H1 (cell line): ENCODE measurements at places on chromosomes 7 and 10. TPM values are rescaled to one million over a fixed set of nuclear protein-coding genes. Genes with fewer than 3 reads are reported as not detected.

DNA sequence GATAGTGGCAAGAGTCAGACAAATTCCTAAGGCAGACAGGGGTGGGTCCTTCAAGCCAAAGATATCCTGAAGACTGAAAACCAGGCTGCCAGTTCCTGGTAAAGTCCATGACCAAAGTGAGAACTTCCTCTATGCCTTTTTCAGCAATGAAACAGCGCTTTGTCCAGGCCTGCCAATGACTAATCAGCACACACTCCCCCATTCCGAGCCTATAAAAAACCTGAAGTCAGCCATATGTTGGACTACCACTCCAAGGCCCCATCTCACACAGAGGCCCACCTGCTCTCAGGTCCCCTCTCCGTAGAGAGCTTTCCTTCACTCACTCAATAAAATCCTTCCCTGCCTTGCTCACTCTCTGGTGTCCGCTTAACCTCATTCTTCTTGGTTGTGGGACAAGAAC is 402.2 kb downstream of the ANKRD7 start:
- no peak overlapping the region for H3K27ac ChIP-seq
- no peak for DNase-seq
- H3K4me1 ChIP-seq, result no peaks in the 10 kb centered on the region; the same call in 1 of the 2 replicates
- no peak overlapping the region for H3K4me3 ChIP-seq

DNA sequence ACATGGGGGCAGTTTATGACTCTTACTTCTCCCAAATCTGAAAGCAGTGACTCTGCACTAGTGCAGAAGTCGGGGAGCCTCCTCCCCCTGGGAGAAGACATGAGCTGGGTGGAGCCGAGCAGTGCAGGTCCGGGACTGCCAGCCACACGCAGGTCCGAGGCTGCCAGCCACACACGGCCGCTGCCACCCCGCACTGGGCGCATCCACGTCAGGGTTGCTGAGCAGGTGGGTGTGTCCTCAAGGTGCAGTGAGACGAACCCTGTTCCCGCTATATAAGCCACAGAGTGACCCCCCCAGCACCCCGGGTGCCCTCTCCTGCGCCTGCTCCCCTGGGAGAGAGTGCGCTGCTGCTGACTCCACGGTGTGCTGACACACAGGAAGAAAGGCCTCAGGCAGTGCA is 430.2 kb downstream of the PTPRN2 start:
- no peak overlapping the region for H3K27ac ChIP-seq
- no peaks in the 10 kb centered on the region for H3K4me1 ChIP-seq
- no peaks in the 10 kb centered on the region for H3K27me3 ChIP-seq

- no peaks in the 10 kb centered on the region for H3K27me3 ChIP-seq
- no peak for DNase-seq
- H3K36me3 ChIP-seq, result no peaks in the 10 kb centered on the region
Measured at GRCh38 chr7:45973725-45974532, 52.9 kb upstream of the IGFBP3 start.

GRCh38 chr7:105256761-105257231 is 131.9 kb downstream of the SRPK2 start:
- DNase-seq, result no peak
- no peaks in the 10 kb centered on the region for H3K36me3 ChIP-seq
- no peak overlapping the region for H3K27ac ChIP-seq
- peaks cover 2% of the 10 kb centered on the region for H3K4me1 ChIP-seq

The NCF1 gene
- total RNA-seq, result 0.47 TPM in 1 of 2 replicates, not detected in the other

The CYP26A1 gene
- total RNA-seq, result 5.0 and 6.2 TPM in 2 replicates
